Peyer's patch (tissue), 4 donors: ENCODE measurements at places on chromosomes 5 and 9. TPM values are rescaled to one million over a fixed set of nuclear protein-coding genes. Genes with fewer than 3 reads are reported as not detected.
A peak's percentile ranks its signal among the peaks of the same experiment; 100 is the strongest.

DNA sequence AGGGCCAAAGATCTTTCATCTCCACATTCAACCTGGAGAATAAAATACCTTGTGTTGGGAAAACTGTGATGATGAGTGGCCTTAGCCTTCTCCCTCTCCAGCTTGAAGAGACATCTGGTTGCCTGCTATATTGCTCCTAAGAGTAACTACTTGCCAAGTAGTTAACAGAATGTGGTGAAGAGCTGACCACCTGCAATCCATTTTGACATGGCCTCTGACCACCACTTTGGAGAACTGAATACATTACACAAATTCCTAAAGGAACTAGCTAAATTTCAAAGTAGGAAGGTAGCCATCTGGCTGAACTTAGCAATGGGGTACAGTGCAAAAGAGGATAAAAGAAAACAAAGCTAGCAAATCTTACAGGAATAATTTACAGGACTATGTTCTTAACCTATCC, 7.2 kb downstream of the TBCA start:
- peaks cover 11% of the 10 kb centered on the region for H3K36me3 ChIP-seq
- H3K27me3 ChIP-seq = no peaks in the 10 kb centered on the region
- DNase-seq = no peak
- H3K4me3 ChIP-seq = no peak overlapping the region

- H3K27me3 ChIP-seq = no peaks in the 10 kb centered on the region
- H3K4me3 ChIP-seq = no peak overlapping the region
- no peak for DNase-seq
These were observed 141.1 kb downstream of the AUH start for GRCh38 chr9:91220491-91221135.

DNA sequence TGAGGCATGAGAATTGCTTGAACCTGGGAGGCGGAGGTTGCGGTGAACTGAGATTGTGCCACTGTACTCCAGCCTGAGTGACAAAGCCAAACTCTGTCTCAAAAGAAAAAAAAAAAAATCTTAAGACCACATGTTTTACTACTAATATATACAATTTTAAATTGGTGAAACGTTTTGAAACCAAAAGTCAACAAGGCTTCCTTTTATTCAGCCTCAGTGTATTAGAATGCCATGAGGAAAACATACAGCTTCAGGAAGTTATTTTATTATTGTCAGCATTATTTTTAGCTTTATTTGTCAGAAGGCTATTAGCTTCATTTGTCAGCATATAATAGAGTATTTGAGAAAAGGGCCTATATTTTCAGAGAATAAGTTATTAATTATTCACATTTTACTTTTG, 163.9 kb upstream of the SH3GL2 start:
- H3K36me3 ChIP-seq = no peaks in the 10 kb centered on the region
- no peaks in the 10 kb centered on the region for H3K4me1 ChIP-seq
- DNase-seq = no peak
- no peaks in the 10 kb centered on the region for H3K27me3 ChIP-seq

DNA sequence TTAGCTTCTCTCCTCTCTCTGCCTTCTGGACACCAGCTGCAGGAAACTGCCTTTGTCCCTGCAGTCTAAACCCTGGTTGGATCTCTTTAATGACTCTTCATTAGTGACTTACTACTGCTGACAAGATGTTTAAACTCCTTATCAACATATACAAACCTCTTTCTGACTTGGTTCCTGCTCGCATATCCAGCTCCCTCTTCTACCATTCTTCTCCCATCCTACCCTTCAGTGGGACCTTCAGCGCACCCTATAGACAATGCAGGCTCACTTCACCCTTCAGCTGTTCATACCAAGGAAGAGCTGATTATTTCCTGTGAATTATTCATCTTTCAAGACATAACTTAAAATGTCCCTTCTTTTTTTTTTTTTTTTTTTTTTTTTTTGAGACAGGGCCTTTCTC, 436.5 kb downstream of the KIAA0825 start:
- no peak overlapping the region for H3K27ac ChIP-seq
- H3K4me1 ChIP-seq = no peaks in the 10 kb centered on the region

DNA sequence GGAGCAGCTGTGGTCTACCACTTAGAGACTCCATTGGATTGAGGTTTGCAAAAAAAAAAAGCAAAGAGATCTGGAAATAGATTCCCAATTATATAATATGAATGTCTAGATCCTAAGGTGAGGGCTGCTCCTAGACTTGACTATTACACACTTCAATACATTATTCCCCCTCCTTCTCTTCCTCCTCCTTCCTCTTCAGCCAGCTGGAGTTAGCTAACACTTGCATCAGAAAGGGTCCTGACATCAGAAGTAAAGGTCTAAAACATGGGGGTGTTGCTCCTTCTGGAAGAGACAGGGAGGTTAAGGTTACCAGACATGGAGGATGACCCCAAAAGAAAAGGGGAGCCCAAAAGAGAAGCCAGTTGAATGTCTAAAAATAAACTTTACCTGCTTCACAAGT, 12.9 kb upstream of the NR3C1 start:
- no peak overlapping the region for H3K4me3 ChIP-seq
- no peak overlapping the region for H3K27ac ChIP-seq
- H3K27me3 ChIP-seq = no peaks in the 10 kb centered on the region
- peaks cover 4% of the 10 kb centered on the region for H3K4me1 ChIP-seq

GRCh38 chr9:132439153-132439552, 29.1 kb downstream of the CFAP77 start:
- no peaks in the 10 kb centered on the region for H3K36me3 ChIP-seq
- no peak for DNase-seq
- H3K4me1 ChIP-seq = no peaks in the 10 kb centered on the region
- H3K27me3 ChIP-seq = no peaks in the 10 kb centered on the region
- no peak overlapping the region for H3K4me3 ChIP-seq

DNA sequence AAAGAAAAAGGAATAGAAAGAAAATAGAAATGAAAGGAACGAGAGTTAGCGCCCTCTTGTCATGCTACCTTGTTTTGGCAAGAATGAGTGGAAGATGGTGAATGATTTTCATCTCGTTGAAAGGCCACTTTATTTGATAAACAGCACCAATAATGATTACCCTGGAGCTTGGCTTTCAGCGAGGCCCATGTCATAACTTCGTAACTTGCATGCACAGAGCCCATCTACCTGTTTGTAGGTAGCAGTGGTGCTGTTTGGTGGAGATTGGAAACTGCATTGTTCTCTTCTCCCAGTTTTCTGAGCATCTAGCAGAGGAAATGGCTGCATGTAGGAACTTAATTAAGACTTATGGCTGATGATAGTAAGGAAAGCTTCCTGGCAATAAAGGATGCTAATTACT, 59.3 kb downstream of the NPR3 start:
- no peaks in the 10 kb centered on the region for H3K36me3 ChIP-seq
- H3K4me1 ChIP-seq = no peaks in the 10 kb centered on the region
- no peaks in the 10 kb centered on the region for H3K27me3 ChIP-seq

GRCh38 chr9:74775396-74775795, 112.3 kb downstream of the TRPM6 start:
- H3K27me3 ChIP-seq = no peaks in the 10 kb centered on the region
- H3K36me3 ChIP-seq = no peaks in the 10 kb centered on the region
- H3K4me1 ChIP-seq = no peaks in the 10 kb centered on the region
- H3K4me3 ChIP-seq = no peak overlapping the region
- H3K27ac ChIP-seq = no peak overlapping the region

DNA sequence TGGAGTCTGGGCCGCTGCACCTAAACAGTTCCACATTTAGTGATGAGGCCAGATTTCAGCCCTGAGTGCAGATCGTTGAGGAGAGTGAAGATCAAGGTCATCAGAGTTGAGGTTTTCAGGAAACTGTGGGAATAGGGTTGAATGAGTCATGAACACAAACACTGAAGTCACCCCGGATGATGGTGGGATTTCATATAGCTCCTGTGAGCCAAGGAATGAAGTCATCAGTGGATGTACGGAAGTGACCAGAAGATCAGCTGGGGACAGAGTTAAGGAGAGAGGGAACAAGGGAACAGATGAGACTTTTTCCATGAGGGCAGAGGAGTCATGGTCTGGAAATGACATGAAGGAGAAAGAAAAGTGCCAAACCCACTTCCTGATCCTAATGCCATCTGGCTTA, 36.5 kb downstream of the PALM2AKAP2 start:
- peak overlapping the region; percentile 23 for H3K27ac ChIP-seq
- no peaks in the 10 kb centered on the region for H3K4me1 ChIP-seq
- H3K4me3 ChIP-seq = no peak overlapping the region
- no peaks in the 10 kb centered on the region for H3K27me3 ChIP-seq
- no peak for DNase-seq
- no peaks in the 10 kb centered on the region for H3K36me3 ChIP-seq

DNA sequence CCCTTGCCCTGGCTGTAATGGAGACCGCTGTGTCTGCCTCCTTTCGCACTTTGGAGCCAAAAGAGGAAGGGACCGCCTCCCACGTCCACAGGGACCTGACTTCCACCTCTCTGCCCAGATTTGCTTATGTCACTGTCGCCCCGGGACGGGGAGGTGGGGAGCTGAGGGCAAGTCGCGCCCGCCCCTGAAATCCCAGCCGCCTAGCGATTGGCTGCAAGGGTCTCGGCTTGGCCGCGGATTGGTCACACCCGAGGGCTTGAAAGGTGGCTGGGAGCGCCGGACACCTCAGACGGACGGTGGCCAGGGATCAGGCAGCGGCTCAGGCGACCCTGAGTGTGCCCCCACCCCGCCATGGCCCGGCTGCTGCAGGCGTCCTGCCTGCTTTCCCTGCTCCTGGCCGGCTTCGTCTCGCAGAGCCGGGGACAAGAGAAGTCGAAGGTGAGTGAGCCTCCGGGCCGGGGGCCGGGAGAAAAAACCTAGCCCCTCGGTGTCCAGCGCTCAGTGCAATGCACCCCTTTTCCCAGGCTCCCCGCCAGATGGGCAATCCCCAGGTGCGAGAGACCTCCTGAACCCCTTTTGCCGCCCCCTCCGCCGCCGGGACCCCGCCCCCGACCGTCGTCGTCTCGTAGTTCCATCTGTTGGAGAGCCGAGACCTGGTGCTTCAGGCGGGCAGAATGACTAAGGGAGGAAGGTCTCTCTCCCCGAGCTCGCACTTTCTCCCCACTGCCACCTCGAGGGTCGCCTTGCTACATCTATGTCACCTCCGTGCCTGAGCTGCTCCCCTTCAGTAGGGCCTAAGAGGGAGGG, at the start of gene GPX3:
Gene GPX3 (plus strand): TSS at position 288 of the 807 bp plus-strand sequence. CDS start 64 bp downstream, at position 352.
- H3K27ac ChIP-seq = peak within 1 kb of the TSS; percentile 64
- H3K27me3 ChIP-seq = no peaks in the 10 kb centered on the region
- peak within 1 kb of the TSS; percentile 75 for H3K4me3 ChIP-seq
- DNase-seq = peak; percentile 76
- H3K4me1 ChIP-seq = peaks cover 33% of the 10 kb centered on the region

- H3K4me3 ChIP-seq = no peak overlapping the region
- H3K27me3 ChIP-seq = no peaks in the 10 kb centered on the region
- no peaks in the 10 kb centered on the region for H3K4me1 ChIP-seq
- no peak for DNase-seq
- no peaks in the 10 kb centered on the region for H3K36me3 ChIP-seq
- no peak overlapping the region for H3K27ac ChIP-seq
These were observed 75.6 kb downstream of the TLR4 start for GRCh38 chr9:117779760-117780159.

LCN2 gene
- total RNA-seq = 22.1 TPM

FGF1 gene
- not detected for total RNA-seq

TMEM250 gene
- total RNA-seq = 64.5 TPM

CD14 gene
- 3.3 TPM for total RNA-seq

ABLIM3 gene
- total RNA-seq = 26.4 TPM

BARHL1 gene
- total RNA-seq = not detected

PTGDS gene
- total RNA-seq = 11.1 TPM

BTNL8 gene
- total RNA-seq = 141 TPM

C5orf24 gene
- 24.8 TPM for total RNA-seq
